ENCODE measurements at places on chromosomes 2 and 18.

DNA sequence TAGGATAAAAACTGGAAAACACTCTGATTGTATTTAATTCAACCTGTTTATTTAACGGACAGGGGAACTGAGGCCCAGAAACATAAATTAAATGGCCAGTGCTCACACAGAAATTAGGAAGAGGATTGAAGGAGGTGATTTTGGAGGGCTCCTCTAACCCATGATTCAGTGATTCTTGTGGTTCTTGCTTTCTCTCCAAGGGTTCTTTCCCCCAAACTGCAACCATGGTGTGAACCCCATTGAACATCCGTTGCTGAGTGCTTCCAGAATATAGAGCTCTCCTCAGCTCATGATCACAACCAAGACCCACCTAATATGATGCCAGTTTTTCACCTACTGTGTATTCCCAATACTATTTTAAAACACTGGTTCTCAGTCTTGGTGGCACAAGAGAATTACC lies 41.4 kb downstream of the BMP10 start:
- no peak for DNase-seq

- peak; percentile 44 for DNase-seq
Observed at GRCh38 chr2:26462511-26463243, 15.2 kb downstream of the OTOF start.

DNA sequence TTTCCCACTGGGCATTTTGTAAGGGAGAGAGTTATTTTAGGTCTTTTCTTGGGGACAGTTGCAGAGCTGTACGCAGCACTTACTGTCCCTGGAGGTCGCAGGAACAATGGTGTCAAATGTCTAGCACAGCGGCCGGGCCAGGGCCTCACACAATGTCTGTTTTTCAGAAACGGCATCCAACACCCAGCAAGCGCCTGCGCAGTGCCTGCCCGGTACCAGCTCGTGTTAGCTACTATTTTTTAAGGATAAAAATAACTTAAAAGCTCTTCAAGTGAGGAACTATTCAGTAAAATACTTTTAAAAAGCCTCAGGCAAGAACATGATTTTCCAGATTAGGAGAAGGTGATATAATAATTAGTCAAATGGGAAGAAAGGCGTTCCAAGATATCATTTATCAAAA lies 90.0 kb downstream of the MBP start:
- no peak for DNase-seq

- DNase-seq, result no peak
Observed at GRCh38 chr2:126494593-126494992, 161.4 kb upstream of the GYPC start.

DNA sequence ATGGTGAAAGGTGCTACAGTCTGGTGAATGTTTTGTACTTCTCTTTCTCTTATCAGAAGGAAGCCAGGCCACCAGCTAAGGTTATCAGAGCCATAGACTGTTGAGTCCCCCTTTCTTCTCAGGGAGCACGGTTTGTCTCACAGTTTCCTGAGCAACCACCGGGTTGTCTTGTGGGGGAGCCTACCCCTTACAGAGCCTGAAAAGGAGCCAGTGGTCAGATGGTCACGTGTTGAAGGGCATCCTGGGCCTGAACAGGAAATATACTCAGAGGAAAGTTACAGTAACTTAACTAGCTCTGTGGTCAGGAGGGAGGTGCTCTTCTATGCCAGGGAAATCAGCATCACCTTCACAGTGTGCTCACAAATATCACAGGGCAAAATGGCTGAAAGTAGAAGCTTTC lies 11.6 kb downstream of the CD28 start:
- DNase-seq, result no peak

DNA sequence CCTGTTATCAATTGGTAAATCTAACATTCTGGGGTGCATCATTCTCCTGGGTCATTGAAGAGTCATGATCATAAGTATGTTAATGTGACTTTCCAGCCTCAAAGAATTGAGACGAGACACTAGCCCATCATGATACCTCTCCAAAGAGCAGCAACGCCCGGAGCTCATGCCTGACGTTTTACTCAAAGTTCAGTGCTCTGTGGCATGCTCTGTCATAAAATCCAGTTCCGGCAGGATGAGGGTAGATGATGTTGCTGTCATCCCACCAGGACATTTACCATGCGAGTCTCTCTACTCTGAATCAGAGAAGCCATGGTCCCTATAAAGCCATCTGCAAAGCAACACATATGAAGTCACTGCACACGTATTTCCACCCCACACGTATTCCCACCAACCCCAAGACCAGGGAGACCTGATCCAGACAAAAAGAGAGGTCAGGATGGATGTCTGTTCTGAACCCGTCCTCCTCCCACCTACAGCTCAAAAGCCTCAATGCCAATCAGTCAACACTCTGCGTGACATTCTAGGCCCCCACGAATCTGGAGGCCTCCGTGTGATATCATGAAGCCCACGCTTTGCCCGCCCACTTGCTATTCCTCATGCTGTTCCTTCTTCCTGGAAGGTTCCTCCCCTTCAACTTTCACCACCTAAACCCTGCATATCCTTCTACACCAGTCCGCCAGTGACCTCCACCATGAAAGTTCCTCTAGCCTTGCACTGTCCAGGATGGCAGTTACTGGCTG lies 85.8 kb downstream of the DNMT3A start:
- DNase-seq, result no peak

- DNase-seq, result no peak
Observed at GRCh38 chr18:79915161-79916127, 36.0 kb downstream of the SLC66A2 start.

DNA sequence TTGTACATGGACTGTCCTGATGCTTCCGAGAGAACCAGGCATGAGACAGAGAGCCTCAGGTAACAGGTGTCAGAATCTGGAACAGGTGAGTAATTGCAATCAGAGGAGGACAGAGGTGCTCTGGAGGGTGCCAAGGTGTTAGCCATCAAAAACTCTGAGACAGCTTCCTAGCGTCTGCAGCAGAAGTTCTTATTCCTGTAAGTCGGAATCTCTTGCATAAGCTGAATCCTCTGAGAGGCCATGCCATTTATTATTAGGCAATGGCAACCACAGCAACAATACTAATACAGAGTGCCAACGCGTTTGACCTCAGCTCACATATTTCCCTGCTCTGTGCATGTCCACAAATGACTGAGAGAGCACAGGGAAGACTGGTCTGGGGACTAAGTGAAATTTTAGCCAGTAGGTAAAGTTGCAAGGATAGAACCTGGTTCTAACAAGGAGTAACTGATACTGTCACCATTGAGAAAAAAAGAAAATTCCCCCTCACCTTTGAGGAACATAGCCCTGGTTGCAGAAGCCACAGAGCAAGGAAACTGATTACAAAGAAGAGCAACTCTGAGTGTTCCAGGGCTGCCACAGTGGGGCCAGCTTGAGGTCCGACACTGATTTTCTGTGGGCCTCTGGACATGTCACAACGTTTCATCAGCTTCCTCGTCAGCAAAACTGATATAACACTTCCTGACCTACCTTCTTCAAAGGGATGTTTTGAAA lies 55.1 kb upstream of the ACSL3 start:
- no peak for DNase-seq

GRCh38 chr2:25000503-25001324 lies 29.0 kb upstream of the DNAJC27 start:
- no peak for DNase-seq

DNA sequence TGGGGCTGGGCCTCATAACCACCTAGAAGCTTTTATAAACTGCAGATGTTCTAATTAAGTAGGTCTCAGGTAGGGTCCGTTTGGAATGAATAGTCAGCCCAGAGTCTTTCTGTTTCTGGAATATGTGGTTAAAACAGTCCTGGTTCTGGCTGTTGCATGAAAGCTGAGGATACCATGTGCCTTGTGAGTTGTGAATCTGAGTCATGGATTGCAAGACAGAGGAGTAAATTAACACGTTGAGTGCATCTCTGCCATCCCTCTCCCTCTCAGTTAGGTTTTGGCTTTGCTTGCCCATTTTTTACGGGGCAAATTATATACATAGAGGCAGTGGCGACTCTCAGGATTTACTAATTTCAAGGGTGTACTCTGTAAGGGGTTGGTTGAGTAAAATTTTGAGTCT lies 59.1 kb downstream of the NCK2 start:
- DNase-seq, result no peak

DNA sequence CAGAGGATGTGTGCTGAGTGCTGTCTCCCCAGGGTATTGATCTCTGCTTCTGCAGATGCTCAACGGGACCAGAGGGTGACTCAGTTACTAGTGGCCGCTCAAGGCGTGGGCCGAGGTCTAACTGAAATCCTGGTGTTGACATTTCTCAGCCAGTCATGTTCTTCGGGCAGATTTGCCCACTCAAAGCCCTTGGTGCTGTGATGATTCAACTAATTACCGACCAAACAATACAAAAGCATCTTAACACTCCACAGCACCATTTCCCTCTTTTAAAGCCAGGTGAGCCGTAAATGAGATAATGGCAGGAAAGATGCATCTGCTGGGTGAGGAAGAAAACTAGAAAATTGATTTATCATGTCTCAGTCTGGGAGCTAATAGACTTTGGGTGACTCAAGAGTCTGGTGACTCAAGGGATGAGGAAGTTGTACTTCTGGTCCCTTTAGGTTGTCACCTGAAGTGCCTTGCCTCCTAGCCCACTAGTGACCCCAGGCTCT lies 32.7 kb upstream of the PRLH start:
- no peak for DNase-seq

GRCh38 chr18:43161528-43161927 lies 46.0 kb upstream of the RIT2 start:
- no peak for DNase-seq

DNA sequence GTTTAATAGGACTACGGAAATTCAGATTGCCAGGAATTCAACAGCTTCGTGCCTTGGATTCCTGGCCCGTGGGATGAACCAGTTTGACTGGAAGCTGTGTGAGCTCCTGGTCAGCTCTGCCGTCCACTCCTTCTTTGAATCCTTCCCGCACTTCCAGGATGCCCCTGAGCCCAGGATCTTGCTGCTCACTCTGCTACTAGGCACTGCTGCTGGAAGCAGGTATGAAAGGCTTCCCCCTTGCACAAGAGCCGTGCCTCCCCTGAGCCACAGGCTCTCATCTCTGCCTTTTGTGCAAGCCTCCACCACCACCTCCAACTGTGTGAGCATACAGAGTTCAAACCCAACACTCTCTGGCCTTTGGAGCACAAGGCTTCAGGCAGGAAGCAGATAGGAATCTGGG lies 34.9 kb downstream of the EN1 start:
- DNase-seq, result no peak

- no peak for DNase-seq
Observed at GRCh38 chr2:198054299-198054698, 249.9 kb downstream of the PLCL1 start.

DNA sequence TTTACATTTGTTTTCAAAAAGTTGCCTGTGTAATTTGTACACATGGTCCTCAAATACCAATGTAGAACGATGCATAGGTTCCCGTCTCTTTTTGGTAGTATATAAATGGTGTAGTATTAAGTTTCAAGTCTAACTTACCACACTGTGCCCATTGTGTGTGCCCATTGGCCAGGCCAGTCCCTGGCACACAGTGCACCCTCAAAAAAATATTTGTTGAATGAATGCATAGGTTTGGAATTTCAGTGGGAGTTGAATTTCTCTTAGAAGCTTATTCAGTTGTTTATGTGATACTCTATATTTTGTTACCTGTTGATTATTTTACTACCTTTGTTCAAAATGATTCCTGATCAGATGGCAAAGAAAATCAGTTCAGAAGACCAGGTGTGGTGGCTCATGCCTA lies 30.1 kb downstream of the IDH1 start:
- no peak for DNase-seq

DNA sequence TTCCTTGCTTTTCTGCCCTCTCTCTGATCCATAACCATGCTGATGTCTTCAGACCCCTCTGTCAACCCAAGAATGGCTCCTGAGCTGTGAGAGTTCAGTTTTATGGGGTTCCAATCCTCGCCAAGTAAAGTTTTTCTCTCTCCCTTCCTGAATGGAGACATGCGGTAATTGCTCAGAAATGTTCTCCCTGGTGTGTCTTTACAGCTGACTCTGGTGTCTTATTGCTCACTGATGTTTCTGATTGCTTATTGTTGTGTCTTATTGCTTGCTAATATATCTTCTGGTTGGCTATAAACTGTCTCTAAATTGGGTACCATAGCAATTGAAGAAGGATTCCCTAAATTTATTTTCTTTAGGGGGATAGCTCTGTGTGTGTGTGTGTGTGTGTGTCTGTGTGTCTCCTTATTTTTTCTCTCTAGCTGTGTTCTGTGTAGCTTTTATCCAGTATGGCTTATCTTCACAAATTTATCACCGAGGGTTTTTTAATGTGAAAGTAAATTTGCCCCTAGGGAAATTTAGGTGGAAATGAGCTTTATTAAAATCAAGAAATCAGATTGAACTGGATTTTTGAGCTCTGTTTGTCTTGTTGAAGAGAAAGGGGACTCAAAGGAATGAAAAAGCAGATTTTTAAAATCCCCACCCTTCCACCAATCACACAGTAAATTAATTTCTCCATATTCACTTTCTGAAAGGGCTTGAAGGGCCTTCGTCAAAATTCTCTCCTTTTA lies 19.5 kb downstream of the MGAT5 start:
- no peak for DNase-seq

DNA sequence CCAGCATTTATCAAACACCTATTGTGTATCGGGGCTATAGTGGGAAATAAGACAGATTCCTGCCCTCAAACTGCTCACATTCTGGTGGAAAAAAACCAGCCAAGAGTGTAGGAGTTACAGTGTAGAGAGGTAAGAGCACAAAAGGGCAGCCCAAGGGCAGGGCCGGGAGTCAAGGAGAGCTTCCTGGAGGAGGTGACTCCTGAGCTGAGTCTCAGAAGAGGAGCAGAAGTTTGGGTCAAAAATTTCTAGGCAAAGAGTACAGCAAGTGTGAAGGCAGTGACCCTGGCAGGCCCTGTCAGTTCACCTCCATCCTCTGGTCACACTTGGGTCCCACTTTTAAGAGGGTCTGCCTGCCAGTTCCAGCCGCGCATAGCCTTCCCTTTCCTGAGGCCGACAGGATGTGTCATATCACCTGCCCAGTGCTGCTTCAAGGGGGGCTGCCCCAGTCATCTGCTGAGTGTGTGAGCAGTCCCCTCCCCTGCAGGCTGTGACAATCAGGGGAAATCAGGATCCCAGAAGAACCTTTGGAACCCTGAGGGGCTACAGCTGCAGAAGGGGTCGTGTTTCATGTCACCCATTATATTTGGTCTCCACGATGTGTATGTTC lies 118.4 kb downstream of the GLI2 start:
- no peak for DNase-seq

GRCh38 chr2:128756365-128756717 lies 437.7 kb upstream of the HS6ST1 start:
- DNase-seq, result no peak

GRCh38 chr2:240611601-240612210 lies 13.6 kb upstream of the GPR35 start:
- DNase-seq, result no peak

- no peak for DNase-seq
Observed at GRCh38 chr2:203934711-203935438, 1.7 kb upstream of the ICOS start.

- DNase-seq, result no peak
Observed at GRCh38 chr2:219358170-219359075, 25.9 kb upstream of the RESP18 start.

DNA sequence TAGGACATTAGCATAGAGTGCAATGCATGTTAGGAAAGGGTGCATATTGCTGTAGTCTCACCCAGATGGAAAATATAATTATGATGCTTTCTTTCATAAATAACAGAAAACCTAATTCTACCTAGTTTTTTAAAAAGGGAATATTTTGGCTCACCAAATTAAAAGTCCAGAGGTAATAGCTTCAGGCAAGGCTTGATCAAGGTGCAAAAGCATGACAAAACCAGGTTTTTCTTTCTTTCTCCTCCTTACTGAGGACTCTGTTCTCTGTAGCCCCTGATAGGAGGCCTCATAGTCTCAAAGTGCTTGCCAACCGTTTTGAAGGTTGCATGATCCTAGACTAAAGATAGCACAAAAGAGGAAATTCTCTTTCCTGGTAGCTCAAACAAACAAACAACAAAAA lies 349.9 kb downstream of the CTNNA2 start:
- no peak for DNase-seq

GRCh38 chr2:64114063-64114911 lies 29.9 kb downstream of the PELI1 start:
- no peak for DNase-seq

Data from tibial nerve (tissue), 4 donors.